Naive thymus-derived CD4-positive, alpha-beta T cell (primary cell): ENCODE measurements at places on chromosomes 1 and 21. TPM values are rescaled to one million over a fixed set of nuclear protein-coding genes. Genes with fewer than 3 reads are reported as not detected.

DNA sequence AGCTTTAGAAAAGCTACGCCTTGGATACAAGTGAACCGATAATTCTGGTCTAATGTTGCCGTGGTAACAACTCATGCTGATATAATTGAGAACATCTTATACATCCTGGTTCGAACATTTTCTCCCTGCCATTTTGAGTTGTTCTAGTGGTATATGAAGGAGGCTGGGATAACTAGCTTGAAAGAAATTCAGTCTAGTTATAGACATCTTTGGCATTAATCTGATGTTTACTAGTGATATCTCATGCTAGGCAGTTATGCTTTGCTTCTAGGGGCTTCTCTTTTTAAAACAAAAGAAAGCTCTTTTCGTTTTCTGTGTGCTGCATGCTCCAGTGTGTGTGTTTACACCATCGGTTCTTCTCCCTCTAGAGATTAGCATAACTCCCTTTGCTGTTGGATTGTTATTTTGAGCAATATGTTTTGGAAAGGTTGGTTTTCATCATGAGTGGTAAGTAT is 20.5 kb downstream of the PRKACB start:
- no peak for DNase-seq

- DNase-seq, result no peak
Measured at GRCh38 chr1:42576935-42577334, 81.3 kb upstream of the PPIH start.

DNA sequence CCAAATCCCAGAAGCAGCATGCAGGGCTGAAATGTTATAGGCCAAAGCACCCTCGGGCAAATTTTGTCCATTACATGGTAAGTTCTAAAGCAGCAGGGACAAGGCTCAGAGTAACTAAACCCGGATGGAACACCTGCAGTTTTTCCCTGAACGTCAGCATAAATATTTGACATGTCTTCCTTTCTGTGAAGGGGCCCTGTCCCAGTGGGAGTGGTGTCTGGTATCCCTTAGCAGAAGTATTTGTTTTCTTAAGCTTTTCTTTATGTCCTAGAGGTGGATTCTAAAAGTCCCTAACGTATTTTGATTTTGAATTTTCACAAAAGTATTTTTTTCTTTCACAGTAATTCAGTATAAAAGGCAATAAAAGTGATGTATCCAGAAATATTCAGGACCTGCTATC is 223.9 kb downstream of the ST6GALNAC3 start:
- DNase-seq, result no peak

GRCh38 chr1:15742339-15742801 is at the start of gene TMEM82:
TMEM82 (plus strand) TSS chr1:15742499; CDS start chr1:15742560, 61 bp downstream.
- DNase-seq, result no peak

DNA sequence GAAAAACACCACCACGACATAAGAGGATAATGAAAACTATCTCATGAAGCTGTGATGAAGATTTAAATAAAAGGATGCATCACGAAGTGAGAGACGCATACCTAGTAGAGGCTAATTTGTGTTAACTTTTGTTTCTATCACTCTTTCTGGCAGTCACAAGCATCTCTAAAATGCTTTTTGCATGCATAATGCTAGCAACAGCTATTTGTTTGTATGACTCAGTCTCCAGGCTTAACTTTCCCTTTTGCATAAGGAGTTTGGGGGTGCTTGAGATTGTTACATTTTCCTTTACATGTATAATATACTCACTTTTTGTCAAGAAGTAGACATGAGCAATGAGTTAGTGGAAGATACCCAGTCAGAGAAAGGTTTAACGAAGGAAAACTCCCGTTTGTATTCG is 385.4 kb downstream of the DISC1 start:
- no peak for DNase-seq

DNA sequence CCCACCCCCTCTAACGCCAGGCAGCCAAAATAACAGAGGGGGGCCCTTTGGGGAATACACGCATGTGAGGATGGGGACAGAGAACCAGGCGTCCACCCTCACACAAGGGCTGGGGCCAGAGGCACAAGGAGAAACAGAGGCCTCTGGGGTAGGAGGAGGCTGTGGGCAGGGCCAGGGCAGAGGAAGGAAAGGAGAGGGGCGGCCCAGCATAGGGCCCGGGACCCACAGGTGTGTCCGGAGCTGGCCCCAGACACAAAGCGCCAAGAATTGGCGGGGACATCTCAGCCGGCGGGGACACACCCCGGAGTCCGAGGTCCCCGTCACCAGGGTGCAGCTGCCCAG is 6.7 kb downstream of the PLEKHG5 start:
- no peak for DNase-seq

DNA sequence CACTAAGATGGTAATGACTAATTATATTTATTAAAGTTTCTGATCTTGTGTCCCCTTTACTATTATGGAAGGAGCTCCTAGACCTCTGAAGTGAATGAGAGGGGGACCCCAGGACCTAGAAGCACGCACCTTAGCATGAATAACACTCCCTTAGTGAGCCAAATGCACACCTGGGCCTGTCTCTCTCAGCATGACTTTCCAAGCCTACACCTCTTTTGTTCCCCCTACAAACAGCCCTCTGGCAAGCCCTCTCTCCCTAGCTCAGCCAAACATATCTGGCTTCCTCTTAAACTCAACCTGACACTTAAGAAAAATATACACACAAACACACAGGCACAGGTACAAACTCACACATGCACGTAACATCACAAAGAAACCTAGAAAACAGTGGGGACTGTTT is 7.3 kb upstream of the CTH start:
- no peak for DNase-seq

DNA sequence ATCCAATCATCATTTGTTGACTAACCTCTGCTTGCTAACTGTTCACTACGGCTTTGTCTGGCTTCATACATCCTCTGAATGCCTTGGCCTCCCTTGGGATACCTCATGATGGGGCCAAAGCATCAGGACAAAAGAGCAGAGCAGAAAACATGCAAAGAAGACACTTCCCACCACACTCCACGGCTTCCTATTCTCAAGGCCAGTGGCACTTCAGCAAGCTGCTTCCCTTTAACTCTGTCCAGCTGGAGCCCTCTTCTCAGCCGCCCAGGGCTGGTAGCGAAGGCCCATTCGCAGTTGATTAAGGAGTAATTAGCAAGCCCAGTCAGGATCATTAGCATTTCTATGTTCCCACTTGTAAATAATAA is 224.3 kb upstream of the FGGY start:
- no peak for DNase-seq

The SLC16A4 gene
- total RNA-seq, result 0.27 TPM

DNA sequence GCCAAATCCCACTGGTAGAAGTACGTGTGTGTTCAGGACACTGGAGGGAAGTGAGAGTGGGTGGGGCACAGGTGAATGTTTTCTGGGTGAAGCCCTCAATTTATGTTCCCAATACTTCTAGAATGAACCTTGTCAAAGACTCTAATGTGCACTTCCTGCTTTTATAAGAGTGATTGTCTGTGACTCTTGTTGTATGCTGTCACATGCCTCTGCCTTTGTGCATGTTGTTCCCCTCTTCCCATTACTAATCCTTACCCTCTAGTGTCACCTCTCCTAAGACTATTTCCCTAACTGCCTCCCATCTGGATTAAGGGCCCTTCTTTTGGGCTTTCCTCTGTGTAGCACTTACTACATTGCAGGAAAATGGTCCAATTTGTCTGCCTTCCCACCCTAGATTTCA is 2.5 kb upstream of the LINGO4 start:
- DNase-seq, result no peak

The NEK7 gene
- 61.5 and 66.2 TPM in 2 replicates for total RNA-seq

GRCh38 chr1:183568176-183569021 is 21.9 kb downstream of the NCF2 start:
- no peak for DNase-seq

The KRTAP11-1 gene
- total RNA-seq, result not detected

GRCh38 chr1:214854126-214854875 is 228.2 kb upstream of the KCNK2 start:
- no peak for DNase-seq

The FCRL2 gene
- not detected in 2 replicates for total RNA-seq

DNA sequence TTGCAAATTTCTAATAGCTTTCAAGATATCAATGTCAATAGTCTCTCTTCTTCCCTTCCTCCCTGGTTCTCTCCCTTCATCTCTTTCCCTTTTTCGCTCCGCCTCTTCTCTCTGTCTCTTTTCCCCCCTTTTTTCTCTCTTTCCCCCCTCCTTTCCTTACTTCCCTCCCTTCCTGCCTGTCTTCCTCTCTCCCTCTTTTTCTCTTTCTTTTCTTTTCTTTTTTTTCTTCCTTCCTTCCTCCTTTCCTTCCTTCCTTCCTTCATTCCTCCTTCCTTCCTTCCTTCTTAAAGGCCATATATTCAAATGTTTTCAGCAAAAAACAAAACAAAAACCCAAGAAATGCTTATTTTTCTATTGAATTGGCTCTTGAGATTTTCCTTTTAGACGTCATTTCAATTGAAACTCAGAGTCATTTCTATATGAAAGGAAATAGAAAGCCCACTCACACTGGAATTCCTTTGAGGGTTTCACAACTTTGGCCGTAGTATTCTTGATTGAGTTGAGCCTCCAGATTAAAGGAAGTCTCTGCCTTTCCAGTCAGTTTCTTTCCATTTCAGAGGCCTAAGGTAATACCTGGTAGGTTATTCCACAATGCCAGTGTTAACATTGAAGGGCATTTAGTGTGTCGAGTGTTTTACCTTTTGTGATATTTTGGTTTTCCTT is 551.5 kb downstream of the LMO4 start:
- DNase-seq, result no peak

The SPRR2E gene
- not detected for total RNA-seq

The NTRK1 gene
- total RNA-seq, result 3.3 TPM

DNA sequence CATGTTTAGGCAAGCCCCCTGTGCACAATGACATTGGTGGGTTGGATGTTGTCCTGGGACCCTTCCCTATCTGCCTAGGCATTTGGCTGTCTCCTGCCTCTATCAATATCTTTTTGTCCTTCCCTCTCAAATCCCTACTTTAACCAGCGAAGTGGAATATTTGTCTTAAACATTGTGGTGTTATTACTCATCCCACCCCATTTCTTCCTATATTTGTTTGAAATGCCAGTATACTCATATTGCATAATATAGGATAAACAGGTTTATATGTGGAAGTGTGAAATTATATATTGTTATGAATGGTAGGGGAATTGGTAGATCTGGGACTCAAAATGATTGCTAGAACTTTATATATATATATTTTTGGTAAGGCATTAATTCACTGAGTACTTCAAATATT is 80.0 kb downstream of the ADGRL2 start:
- DNase-seq, result no peak

The SH3BGR gene
- total RNA-seq, result 1.3 TPM

- DNase-seq, result no peak
Measured at GRCh38 chr1:110588486-110588885, 17.7 kb downstream of the KCNA2 start.

- no peak for DNase-seq
Measured at GRCh38 chr1:150516616-150517015, 1.1 kb downstream of the FALEC start.

- DNase-seq, result no peak
Measured at GRCh38 chr1:79496129-79496528, 489.6 kb upstream of the ADGRL4 start.

- DNase-seq, result no peak
Measured at GRCh38 chr21:14838400-14838799, 226.4 kb downstream of the NRIP1 start.

- no peak for DNase-seq
Measured at GRCh38 chr1:25858494-25858893, 763 bp downstream of the AUNIP start.

The ZNF593OS gene
- total RNA-seq, result not detected

GRCh38 chr1:50135716-50136115 is 27.0 kb downstream of the ELAVL4 start:
- DNase-seq, result no peak

- no peak for DNase-seq
Measured at GRCh38 chr1:150162862-150163706, 13.4 kb downstream of the PLEKHO1 start.

- DNase-seq, result no peak
Measured at GRCh38 chr21:33843216-33843615, 72.4 kb downstream of the ATP5PO start.

GRCh38 chr1:117967881-117968280 is 38.3 kb downstream of the WDR3 start:
- DNase-seq, result no peak

DNA sequence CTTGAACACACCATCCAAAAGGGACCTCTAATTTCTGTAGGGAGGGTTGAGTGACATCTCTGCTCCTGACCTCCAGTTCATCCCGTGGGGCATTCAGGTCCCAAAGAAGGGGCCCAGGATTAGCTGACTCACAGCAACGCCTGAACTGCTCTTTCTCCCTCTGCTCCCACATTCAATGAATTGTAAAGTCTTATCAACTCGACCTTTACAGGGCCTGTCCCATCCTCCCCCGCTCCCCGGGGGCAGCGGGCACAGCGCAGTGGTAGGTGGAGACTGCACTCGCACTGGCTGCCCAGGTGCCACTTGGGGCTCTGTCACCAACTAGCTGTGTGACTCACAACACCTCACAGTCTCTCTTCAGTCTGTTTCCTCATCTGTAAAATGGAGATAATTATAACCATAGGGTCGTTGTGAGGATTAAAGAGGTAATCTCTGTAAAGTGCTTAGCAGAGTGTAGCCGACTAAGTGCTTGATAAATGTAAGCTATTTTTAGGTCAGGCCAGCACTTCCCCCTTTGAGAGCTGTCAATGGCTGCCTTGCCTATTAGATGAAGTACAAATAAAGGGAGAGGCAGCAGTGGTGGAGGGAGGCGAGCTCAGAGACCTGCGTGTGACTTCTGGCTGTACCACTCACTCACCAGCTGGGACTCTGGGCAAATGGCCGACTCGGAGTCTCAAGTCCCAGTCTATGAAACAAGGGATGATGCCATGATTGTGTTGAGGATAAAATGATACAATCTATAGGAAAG is 637 bp upstream of the MYBPHL start:
- no peak for DNase-seq

GRCh38 chr1:32111789-32112188 is 3.9 kb downstream of the KPNA6 start:
- DNase-seq, result no peak

DNA sequence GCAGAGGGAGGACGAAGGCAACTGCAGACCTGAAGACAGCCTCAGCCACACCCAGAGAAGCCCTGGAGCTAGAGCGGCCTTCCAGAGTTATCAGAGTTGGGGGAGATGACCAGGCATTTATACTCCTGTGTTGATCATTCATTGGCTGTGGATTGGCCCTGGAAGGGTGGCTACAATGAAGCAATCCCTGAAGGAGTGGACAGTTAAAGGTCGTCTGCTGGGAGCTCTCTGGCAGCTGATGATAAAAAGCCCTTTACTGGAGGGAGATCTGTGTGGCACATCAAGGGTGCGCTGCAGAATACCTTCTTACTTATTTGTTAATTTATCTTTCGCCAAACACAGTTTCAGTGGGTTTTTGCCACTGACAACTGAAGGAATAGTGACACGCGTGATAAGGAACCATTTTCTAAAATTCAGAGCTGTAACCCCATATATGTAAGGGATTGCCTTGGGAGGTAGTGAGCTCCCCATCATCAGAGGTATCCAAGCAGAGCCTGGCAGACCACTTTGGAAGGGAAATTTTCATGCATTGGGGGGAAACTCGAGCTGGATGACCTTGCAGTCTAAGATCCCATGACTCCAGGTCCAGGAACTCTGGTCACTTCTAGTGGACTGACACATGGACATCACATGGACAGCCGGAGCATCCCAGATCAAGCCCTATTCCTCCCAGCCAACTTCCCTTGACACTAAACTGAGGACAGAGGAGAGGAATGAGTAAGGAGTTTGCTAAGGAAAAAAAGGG is 126.4 kb upstream of the GADD45A start:
- DNase-seq, result no peak
